ENCODE measurements at places on chromosomes 3 and 15.

DNA sequence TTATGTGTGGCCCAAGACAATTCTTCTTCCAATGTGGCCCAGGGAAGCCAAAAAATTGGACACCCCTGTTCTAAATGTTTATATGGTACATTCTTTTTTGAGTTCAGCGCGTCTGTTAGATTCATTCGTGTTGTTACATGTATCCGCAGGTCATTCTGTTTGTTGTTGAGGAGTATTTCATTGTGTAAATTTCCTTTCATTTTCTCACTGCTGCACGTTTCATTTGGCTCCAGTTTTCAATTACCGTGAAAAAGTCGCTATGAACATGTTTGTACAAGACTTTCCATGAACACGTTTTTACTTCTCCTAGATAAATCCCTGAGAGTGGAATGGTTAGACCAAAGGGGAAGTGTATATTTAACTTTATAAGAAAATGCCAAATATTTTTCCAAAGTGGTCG, 7.5 kb upstream of the OPA1 start:
- DNase-seq = no peak

DNA sequence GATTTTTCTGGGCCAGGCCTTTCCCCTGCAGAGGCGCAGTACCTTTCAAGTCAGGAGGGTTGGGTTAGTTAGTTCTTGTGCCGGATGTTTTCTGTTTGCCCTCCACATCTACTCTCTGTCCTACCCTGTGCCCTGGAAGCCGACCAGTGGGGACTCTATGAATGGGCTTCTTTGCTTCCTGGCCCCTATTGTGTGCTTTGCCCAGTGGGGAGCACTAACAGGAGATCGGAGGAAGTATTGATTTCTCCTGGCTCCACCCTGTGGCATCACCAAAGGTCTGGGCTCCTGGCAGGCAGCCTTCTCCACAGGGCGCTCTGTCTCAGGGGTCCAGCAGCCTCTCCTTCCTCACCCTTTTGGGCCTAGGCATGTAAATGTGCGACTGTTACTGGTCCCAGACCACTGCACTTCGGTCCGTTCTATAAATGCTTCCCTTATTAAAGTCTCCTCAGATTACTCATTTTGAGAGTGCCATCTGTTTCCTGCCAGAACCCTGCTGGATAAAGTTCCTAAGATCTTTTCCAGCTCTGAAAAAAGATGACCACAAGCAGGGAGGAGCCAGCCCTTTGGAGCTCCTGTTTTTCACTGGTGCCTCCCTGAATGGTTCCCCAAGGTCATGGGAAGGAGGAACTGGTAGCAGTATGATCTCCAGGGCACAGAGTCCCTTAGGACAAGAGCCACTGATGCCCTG, 44.5 kb downstream of the CTDSPL start:
- DNase-seq = no peak

DNA sequence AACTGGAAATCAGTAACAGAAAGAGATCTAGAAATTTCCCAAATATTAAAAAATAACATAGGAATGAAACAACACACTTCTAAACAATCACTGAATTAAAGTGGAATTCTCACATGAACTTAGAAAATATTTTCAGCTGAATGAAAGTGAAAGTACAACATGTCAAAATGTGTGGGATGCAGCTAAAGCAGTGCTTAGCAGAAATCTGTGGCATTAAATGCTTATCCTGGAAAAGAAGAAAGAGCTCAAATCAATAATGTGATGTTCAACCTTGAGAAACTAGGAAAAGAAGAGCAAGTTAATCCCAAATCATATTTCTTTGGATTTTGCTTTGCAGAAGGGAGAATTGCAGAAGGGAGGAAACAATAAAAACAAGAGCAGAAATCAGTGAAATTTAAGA, 98.2 kb upstream of the NR2E3 start:
- DNase-seq = no peak

- DNase-seq = no peak
Measured at GRCh38 chr3:133206921-133207320, 168.7 kb downstream of the TMEM108 start.

All from CD4-positive, alpha-beta T cell treated with Interferon gamma for 1 hour (primary cell).